Pulmonary artery endothelial cell (primary cell): ENCODE measurements at places on chromosomes 6 and 20.

DNA sequence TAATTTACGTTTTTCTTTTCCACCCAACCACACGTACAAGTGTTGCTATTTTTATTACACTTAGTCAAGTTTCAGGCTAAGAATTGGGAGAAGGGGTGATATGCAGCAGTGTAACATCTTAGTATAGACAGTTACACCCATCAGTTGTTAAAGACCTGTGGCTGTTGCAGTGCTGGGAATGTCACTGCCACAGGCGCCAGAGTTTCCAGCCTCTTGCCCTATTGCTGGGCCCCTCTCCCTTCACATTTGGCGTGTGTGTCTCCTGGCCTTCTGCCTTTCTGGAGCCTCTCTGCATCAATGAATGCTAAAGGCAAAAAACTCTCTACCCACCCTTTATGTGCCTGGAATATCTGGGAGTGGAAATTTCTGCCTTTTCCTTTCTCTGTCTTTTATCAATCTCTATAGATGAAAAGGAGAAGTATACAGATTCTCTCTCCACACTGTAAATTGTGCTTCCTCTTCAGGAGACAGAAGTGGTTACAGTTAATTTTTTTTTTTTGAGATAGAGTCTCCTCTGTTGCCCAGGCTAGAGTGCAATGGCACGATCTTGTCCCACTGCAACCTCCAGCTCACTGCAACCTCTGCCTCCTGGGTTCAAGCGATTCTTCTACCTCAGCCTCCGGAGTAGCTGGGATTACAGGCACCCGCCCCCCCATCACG, 73.0 kb downstream of the TIAM2 start:
- no peak for DNase-seq

GRCh38 chr6:3721810-3722621, 29.5 kb downstream of the PXDC1 start:
- DNase-seq = no peak

DNA sequence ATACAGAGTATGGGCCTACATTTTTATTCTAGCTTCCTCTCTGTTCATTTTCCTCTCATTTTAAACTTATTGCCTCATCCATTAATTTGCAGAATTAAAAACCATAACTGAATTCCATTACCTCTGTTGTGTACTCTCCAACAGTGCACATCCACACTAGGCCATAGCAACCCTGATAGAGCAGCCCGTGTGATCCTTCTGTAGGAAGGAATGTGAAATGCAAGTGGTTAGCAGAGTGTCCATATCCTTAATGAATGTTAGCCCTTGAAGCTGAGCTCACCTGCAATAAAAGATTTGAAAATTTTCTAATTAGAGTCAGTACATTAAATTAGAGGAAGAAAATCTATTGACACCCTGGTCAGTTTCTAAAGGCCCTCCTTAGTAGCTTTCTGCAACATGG, 6.5 kb upstream of the GRIK2 start:
- DNase-seq = no peak

GRCh38 chr6:169139179-169139971, 114.3 kb downstream of the THBS2 start:
- no peak for DNase-seq

- DNase-seq = no peak
Observed at GRCh38 chr6:113846577-113846976, 10.6 kb upstream of the MARCKS start.
